ENCODE measurements at places on chromosomes 5 and 9. TPM values are rescaled to one million over a fixed set of nuclear protein-coding genes. Genes with fewer than 3 reads are reported as not detected.

Gene CCL28
- total RNA-seq: 1.2 TPM

Gene CCL21
- total RNA-seq: 15.2 TPM

Gene NTRK2
- 0.37 TPM for total RNA-seq

Gene PCDHA6
- total RNA-seq: not detected

Gene FBXL7
- 1.3 TPM for total RNA-seq

Gene TMEM215
- total RNA-seq: not detected

GRCh38 chr9:37776328-37776727, 8.5 kb downstream of the EXOSC3 start:
- no peak for DNase-seq

DNA sequence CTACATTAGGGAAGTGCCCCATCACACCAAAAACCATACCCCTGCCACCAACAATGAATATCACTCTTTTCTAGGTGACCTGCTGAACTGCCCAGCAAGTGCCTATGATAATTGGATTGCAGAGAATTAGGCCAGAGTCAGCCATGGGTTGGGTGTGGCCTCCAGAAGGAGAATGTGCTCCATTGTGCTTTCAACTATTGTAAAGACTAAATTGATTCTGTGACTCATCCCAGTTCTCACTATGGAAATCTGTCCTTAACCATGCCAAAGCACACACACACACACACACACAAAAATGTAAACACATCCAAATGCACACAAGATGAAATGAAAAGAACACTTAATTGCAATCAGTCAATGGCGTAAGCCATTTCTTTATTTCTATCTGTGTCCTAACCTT, 25.7 kb downstream of the DRD1 start:
- no peak for DNase-seq

DNA sequence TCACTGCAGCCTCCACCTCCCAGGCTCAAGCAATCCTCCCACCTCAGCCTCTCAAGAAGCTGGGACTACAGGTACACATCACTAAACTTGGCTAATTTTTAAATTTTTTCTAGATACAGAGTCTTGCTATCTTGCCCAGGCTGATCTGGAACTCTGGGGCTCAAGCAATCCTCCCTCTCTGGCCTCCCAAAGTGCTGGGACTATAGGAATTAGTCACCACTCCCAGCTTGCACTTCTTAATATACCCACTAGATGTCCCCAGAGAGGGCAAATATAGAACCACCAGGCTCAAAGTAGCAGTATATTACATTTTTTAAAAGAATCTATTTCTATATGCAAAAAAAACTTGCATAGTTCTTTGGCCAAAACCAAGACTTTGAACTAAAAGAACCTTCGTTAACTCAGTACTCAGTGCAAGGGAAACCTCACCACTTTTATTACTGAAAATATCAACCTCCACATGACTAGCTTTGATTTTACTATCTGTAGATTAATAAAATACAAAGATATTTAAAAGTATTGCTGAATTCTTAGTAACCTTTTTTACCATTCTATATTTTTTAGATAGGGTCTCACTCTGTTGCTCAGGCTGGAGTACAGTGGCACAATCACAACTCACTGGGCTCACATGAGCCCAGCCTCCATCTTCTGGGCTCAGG, 25.8 kb upstream of the HSD17B3 start:
- DNase-seq: no peak

GRCh38 chr5:167934551-167934971, 356.9 kb upstream of the WWC1 start:
- DNase-seq: no peak

GRCh38 chr5:140319833-140320232, 16.9 kb upstream of the PFDN1 start:
- DNase-seq: no peak

DNA sequence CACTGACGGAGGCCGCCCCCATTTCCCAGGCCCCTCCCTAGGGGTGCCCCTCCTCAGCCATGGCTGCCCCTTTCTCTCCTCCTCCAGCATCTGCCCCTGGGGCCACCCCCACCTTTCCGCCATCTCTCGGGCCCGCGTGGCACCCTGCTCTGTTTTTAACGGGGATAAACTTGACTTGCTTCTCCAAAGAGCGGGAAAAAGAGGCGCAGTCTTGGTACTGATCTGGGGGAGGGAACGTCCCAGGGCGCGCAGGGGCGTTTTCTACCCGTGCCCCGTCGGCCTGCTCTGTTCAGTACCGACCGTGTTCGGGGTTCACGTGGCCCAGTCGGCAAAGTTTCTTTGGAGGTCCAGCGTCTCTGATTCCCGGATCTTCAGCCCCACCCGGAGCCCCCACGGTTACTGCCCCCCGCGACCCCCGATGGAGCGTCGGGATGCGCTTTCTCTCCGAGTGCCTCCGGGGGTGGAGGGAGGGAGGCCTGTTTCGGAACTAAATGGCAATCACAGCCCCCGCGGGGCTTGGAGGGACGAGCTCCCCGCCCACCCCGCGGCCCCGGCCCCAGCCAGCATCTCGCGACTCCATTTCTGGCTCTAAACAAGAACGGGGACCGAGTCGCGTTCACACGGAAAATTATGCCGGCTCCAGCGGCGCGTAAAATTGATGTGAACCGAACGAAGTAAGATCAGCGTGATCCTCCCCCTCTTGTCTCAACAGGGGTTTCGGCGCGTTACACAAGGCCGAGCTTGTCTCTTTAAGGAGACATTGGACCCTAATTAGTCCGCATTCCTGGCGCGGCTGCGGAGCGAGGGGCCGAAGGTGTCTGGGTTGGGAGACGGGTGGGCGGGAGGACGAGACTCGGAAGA, 1.1 kb upstream of the TLE4 start:
- DNase-seq: peak; percentile 60

DNA sequence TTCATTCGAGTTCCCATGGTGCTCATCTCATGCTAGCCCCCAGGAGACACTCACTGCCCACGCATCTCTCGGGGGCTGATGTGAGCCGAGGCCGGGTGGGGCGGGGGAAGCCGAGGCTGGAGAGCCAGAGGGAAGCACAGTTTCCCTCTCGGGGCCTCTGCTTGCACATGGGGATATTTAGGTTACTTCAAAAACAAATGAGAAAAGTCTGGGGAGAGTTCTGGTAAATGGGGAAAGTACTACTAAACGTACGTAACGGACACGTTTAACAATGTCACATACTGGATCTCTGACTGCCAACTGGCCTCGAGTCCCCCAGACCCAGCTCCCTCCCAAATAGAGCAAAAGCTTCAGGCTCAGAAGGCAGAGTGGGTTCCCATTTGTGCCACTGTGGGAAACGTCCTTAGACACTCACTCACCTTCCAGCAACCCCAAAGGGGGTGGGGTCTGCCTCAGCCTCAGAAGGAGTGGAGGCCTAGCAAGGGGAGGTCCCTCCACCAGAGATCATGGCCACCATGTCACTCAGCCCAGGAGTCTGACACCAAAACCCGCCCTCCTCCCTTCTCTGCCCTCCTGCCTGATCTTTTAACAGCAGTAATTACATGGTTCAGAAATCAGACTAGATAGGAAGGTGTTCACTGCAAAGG, 33.8 kb upstream of the NTNG2 start:
- DNase-seq: no peak

DNA sequence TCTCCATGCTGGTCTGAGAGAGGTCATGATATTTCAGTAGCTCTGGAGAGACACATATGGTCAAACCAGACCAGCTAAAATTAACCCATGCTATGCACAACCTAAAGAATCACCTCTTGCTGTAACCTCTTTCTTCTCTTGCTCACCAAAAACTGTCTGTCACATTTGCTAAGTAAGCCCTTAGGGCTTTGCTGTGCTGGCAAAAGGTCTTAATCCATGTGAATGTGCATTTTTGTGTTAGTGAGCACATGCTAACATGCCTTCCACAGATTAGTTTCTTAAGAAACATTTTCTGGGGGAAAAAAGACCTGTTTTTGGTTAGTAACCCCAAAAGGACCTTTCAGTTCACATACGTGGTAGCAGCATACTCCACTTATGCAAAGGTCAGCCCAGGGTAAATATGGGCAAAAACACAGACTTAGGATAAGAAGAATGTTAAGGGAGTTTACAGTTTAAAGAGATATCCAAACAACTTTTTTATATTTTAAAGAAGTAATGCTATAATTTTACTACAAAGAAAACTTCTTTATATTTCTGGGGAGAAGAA, 124.2 kb upstream of the CCDC152 start:
- no peak for DNase-seq
